ENCODE measurements at places on chromosomes 4 and X.

- no peak for DNase-seq
Observed at GRCh38 chr4:183504930-183505610, at the start of gene ING2. TSS of gene ING2 (plus strand) at chr4:183505058. CDS start at chr4:183505196, 138 bp downstream.

DNA sequence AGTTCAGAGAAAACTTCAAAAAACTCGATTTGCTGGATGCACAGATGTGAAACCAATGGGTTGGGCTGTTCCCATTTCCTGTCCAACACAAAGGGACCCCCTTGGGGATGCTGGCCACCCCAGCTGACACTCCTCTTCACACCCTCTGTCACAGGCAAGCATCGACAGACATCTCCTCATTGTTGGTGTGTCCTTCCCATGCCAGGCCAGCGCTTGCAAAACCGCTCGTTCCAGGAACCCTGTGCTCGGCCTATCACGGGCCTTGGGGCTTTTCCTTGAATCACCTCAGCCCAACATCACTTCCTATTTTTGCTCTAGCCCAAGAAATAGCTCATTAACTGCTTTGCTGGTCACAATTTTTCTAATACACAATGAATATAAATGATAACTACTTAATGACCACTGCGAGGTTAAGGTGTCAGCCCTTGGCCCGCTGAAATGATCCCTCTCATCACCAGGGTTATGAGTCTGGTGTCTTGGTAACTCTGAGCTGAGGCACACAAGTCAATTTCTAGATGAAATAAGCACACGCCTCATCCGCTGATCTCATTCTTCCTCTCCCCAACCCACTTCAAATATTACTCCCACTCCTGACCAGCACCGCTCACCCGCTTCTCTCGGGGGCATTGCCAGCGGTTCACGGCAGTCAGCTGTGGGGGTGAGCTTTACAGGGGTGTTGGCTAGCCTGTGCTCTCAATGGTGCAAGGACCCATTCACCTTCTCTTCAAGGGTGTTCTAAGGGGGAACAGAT is 32.3 kb downstream of the BCOR start:
- DNase-seq: no peak

DNA sequence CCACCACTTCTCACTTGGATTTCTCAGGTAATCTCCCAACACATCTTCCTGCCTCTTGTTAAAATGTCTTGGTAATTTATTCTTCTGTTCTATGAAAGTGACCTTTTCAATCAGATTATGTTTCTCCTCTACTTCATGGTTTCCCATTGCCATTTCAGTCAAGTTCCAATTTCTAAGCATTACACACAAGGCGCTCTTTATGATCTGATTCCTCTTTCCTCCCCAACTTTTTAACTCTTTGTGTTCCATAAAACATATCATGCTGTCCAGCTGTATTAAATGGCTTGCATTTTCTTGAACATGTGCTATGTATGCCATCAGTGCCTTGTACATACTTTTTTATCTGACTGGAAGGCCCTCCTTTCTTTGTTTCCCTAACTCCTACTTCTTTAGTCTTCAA is 13.1 kb upstream of the ART3 start:
- no peak for DNase-seq

- no peak for DNase-seq
Observed at GRCh38 chr4:149796381-149796780, 19.3 kb downstream of the IQCM start.

DNA sequence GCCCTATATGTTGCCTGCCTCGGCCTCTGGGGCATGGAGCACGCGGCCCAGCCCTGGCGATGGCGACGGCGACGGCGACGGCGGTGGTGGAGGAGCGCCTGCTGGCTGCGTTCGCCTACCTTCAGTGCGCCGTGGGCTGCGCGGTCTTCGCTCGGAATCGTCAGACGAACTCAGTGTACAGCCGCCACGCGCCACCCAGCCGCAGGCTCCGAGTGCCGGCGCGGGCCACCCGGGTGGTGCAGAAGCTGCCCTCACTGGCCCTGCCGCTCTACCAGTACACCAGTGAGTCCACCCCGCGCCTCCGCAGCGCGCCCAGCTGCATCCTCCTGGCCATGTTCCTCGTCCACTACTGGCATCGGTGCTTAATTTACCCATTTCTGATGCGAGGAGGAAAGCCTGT is 83.7 kb upstream of the F9 start:
- DNase-seq: no peak

GRCh38 chr4:153521999-153522801 is 56.0 kb downstream of the TMEM131L start:
- no peak for DNase-seq

- DNase-seq: no peak
Observed at GRCh38 chr4:17296921-17297890, 214.7 kb downstream of the QDPR start.

DNA sequence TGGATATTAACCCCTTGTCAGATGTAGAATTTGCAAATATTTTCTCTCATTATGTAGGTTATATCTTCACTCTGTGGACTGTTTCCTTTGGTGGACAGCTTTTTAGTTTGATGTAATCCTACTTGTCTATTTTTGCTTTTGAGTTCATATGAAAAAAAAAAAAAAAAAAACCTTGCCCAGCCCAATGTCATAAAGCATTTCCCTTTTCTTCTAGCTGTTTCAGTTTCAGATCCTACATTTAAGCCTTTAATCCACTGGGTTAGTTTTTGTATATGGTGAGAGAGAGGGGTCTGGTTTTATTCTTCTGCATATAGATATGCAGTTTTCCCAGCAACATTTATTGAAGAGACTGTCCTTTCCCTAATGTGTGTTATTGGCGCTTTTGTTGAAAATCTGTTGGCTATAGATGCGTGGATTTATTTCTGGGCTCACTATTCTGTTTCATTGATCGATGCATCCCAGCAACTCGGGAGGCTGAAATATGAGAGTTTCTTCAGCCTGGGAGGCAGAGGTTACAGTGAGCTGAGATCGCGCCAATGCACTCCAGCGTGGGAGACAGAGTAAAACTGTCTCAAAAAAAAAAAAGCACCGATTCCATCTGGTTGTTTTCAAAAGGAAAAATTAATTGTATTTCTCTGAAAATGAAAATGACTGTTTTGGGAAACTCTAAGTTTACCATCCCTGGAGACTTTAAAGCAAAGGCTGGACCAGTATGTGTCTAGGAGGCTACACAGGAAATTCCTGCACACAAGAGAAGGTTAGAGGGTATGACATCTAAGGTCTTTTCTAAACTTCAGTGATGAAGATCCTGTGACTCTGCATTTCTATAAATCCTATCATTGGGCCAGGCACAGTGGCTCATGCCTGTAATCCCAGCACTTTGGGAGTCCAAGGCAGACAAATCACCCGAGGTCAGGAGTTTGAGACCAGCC is 35.6 kb downstream of the STEEP1 start:
- no peak for DNase-seq

DNA sequence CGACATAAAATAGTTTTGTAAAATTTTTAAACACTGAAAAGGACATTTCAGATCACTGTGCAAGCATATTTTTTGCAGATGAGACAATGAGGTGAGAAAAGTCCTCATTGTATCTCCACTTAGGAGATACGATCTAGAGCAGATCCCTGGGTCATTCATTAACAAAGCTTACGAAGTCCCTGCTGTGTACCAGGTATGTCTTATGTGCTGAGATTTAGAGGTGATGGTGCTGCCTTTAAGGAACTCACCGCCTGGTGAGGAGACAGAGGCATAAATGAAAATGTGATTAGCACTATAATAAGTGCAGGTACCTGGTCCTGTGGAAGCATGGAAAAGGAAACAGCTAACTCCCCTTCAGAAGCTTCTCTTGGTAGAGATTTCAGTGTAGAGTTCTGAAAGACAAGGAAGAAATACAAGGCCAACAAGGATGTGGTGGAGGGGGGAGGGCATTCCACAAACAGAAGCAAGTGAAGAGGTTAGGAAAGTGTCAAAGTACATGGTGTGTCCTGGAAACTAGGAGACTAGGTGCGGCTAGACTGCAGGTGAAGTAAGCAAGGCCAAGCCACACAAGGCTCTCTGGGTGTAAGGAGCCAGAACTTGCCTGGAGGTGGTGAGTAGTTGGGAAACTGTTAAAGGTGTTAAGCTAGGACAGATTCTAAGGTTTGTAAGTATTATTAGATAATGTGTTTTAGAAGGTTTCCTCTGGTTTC is 1.5 kb upstream of the NDNF start:
- DNase-seq: no peak
